ENCODE measurements at places on chromosomes 7 and 10. TPM values are rescaled to one million over a fixed set of nuclear protein-coding genes. Genes with fewer than 3 reads are reported as not detected.

DNA sequence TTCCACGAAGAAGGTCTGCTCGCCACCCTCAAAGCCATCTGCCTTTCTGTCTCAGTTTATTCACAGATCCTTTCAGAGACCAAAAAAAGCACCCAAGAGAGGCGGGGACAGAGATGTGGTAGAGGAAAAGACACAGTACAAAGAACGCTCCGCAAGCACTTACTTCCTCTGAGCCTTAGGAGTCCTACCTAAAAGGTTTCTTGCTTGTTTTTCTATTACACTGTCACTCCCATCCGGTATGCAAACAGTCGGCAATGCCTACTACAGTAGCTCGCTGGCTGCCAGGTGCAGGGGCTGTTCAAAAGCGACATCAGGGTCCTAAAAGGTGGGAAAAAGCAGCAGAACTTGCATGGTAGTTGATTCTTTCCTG, 816 bp downstream of the TECPR1 start:
- no peaks in the 10 kb centered on the region for H3K27me3 ChIP-seq
- H3K4me1 ChIP-seq: peaks cover 8% of the 10 kb centered on the region
- H3K27ac ChIP-seq: peak overlapping the region; percentile 88
- no peak for DNase-seq
- no peaks in the 10 kb centered on the region for H3K36me3 ChIP-seq

GRCh38 chr7:150855046-150855445, 2.7 kb downstream of the AOC1 start:
- H3K4me1 ChIP-seq: no peaks in the 10 kb centered on the region
- no peaks in the 10 kb centered on the region for H3K27me3 ChIP-seq
- no peak overlapping the region for H3K4me3 ChIP-seq
- H3K36me3 ChIP-seq: no peaks in the 10 kb centered on the region
- no peak for DNase-seq

DNA sequence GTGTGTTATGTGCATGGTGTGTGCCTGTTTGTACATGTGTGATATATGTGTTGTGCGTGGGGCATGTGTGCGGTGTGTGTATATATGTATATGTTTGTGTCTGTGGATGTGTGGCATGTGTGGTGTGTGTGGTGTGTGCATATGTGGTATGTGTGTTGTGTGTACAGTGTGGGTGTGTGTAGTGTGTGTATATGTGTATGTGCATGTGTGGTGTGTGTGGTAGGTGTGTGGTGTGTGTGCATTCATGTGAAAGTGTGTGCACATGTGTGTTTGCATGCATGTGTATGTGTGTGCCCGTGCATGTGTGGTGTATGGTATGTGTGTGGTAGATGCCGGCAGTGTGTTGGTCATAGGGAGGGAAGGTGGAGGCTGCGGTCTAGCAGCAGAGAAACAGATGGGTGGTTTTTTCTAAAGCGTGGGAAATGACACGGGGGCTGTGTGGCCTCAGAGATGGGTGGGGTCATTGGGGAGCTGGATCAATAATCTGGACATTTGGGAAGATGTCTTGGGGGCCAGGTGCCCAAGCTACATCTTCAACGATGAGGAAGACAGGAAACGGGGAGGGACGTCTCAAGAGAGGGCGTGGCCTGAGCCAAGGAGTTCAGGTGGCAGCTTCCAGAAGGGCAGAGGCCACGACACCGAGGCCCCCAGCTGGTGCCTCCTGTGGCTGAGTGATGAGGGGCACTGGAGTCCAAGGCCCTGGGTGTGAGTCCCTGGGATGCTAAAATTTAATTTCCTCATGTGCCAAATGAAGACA, 481.3 kb downstream of the DNAJB6 start:
- no peaks in the 10 kb centered on the region for H3K4me1 ChIP-seq
- DNase-seq: no peak
- no peaks in the 10 kb centered on the region for H3K36me3 ChIP-seq
- H3K4me3 ChIP-seq: no peak overlapping the region
- no peak overlapping the region for H3K27ac ChIP-seq

DNA sequence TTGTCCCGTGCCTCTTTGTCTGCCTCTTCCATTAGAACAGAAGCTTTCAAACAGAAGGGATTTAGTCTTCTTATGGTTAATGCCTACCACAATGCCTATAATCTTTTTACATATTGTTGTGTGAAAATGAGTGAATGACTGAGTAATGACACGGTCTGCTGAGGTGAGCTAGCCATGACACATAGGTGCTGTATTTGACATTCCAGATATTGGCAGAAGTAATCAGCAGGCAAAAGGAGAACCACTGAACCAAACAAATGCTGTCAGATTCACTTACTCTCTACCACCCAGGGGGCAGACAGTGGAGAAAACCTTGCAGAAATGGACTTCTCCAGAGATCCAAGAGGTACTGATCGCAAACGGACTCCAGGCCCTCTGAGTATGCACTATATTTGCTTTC, 377.2 kb upstream of the VWC2 start:
- H3K27ac ChIP-seq: no peak overlapping the region
- DNase-seq: no peak
- H3K27me3 ChIP-seq: no peaks in the 10 kb centered on the region
- H3K4me3 ChIP-seq: no peak overlapping the region
- H3K4me1 ChIP-seq: no peaks in the 10 kb centered on the region

DNA sequence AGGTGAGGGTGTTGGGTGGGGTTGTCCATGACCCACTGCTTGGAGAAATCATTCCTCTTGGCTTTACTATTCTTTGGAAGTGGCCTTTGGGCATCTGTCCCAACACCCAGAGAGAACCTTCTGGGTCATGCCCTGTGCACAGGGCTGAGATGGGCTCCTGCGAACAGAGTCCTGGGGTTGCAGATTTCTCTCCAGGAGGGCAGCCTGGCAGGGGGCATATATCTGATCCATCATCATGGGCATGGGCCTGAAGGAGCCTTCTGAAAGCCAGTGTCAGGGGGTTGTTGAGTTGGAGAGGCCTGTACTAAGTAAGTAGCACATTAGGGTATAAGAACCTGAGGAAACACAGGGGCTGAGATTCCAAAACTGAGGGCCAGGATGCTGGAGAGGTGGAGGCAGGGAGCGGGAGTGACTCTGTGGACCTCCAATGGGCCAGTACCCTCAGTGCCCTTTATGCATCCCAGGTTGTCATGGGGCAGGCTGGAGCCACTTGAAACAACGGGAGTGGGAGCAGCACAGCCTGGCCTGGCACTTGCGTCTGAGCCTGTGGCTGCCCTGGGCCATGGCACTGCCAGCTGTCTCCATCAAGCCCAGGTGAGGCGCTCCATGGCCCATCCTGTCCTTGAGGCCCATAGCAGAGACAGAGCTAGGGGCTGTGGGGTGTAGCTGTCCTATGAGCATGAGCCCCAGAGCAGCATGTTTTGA, 203.7 kb downstream of the GRID1 start:
- H3K4me3 ChIP-seq: no peak overlapping the region
- no peaks in the 10 kb centered on the region for H3K36me3 ChIP-seq
- H3K4me1 ChIP-seq: no peaks in the 10 kb centered on the region
- H3K27ac ChIP-seq: no peak overlapping the region

DNA sequence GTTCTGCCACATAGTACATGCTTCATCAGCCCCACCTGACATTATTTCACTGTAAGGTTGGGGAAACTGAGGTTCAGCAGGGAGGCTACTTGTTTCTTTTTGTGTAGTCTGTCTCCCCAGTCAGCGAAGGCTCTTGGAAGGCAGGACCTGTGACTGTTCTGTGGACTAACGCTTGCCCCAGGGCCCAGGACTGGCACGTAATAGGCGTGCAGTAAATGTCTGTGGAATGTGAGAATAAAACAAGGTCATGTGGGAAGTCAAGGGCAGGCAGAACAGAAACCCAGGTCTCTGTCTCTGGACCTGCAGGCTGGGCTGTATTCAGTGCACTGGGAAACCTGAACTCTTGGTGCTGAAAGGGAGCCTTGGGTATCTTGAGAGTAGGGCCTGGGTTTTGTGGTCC, 168.7 kb downstream of the RPS24 start:
- no peak overlapping the region for H3K27ac ChIP-seq
- H3K27me3 ChIP-seq: no peaks in the 10 kb centered on the region
- no peak for DNase-seq

- DNase-seq: no peak
- no peaks in the 10 kb centered on the region for H3K4me1 ChIP-seq
- no peaks in the 10 kb centered on the region for H3K27me3 ChIP-seq
- H3K36me3 ChIP-seq: no peaks in the 10 kb centered on the region
These were observed 1.6 kb downstream of the CDNF start for GRCh38 chr10:14836208-14836607.

GRCh38 chr7:101740981-101741725, 76.3 kb upstream of the CUX1 start:
- H3K27me3 ChIP-seq: no peaks in the 10 kb centered on the region
- no peak overlapping the region for H3K27ac ChIP-seq
- H3K36me3 ChIP-seq: no peaks in the 10 kb centered on the region
- H3K4me3 ChIP-seq: no peak overlapping the region
- H3K4me1 ChIP-seq: no peaks in the 10 kb centered on the region
- DNase-seq: no peak

GRCh38 chr10:131131726-131132591, 179.6 kb downstream of the TCERG1L start:
- no peak overlapping the region for H3K4me3 ChIP-seq
- H3K36me3 ChIP-seq: no peaks in the 10 kb centered on the region
- DNase-seq: no peak
- H3K4me1 ChIP-seq: no peaks in the 10 kb centered on the region
- H3K27ac ChIP-seq: no peak overlapping the region

Gene SFTPA2
- 5.6 TPM for total RNA-seq

Gene HOXA2
- total RNA-seq: 1.8 TPM

Gene THSD7A
- total RNA-seq: 2.1 TPM

Gene OR2A1
- total RNA-seq: not detected
